ENCODE measurements at places on chromosomes 6 and 20.

DNA sequence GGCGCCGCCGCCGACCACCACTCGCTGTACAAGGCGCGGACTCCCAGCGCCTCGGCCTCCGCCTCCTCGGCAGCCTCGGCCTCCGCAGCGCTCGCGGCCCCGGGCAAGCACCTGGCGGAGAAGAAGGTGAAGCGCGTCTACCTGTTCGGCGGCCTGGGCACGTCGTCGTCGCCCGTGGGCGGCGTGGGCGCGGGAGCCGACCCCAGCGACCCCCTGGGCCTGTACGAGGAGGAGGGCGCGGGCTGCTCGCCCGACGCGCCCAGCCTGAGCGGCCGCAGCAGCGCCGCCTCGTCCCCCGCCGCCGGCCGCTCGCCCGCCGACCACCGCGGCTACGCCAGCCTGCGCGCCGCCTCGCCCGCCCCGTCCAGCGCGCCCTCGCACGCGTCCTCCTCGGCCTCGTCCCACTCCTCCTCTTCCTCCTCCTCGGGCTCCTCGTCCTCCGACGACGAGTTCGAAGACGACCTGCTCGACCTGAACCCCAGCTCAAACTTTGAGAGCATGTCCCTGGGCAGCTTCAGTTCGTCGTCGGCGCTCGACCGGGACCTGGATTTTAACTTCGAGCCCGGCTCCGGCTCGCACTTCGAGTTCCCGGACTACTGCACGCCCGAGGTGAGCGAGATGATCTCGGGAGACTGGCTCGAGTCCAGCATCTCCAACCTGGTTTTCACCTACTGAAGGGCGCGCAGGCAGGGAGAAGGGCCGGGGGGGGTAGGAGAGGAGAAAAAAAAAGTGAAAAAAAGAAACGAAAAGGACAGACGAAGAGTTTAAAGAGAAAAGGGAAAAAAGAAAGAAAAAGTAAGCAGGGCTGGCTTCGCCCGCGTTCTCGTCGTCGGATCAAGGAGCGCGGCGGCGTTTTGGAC, 2.0 kb downstream of the SOX4 start:
- DNase-seq = peak; percentile 17

- DNase-seq = no peak
Measured at GRCh38 chr20:62614085-62614960, 28.0 kb upstream of the SLCO4A1 start.

DNA sequence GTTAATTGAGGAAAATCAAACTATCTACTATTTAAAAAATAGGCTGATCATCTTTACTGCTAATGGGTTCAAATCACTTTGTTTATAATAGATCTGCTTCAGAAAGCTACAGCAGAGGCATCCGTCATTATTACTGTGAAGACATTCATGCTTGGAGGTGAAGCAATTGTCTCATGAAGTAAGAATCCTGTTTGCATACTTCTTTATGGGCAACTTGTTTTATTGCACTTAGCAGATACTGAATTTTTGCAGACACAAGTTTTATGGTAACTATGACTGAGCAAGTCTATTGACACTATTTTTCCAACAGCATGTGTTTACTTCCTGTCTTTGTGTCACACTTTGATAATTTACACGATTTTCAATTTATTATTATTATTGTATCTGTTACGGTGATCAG, 573.9 kb downstream of the RFPL4B start:
- DNase-seq = no peak

DNA sequence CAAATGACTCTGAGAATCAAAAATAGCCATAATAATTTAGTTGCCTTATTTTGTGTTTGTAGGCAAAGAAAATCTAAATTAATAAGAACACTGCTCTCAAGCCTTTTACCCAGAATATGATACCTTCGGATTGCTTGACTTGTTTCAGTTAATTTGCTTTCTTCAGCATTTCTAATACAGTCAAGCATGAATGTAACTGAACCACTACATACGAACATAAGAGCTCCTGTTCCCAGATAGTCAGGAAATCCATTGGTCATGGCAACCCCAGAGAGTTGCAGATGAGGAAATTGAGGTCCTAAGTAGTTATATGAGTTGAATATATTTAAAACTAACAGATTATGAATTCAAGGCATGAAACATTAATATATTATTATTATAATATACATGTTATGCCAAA, 2.9 kb downstream of the FRK start:
- no peak for DNase-seq

- DNase-seq = peak; percentile 95
Measured at GRCh38 chr6:85593438-85594196, at the start of gene SNX14. SNX14 (minus strand) TSS chr6:85593858; CDS start chr6:85593718, 140 bp downstream.

DNA sequence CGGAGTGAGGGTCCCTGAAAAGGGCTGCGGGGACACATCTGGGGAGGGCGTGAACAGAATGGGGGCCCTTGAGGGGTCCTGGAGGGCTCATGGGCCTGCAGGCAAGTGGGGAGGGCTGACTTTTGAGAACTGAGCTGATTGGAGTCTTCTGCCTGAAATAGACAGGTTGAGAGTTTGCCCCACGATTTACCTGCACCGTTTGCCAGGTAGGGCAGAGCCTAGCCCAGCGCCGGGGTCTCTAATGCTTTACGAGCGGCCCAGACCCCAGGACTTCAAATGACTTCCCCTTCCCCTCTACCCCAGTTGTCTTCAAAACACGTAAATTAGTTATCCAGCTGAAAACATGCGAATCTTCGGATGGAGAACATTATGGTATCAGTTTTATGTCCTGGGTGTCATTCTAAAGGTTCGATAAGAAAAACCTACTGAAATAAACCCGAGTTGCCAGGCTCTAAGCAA, 1.3 kb downstream of the PLCB1 start:
- no peak for DNase-seq

- DNase-seq = no peak
Measured at GRCh38 chr6:775863-776262, 82.9 kb upstream of the EXOC2 start.

DNA sequence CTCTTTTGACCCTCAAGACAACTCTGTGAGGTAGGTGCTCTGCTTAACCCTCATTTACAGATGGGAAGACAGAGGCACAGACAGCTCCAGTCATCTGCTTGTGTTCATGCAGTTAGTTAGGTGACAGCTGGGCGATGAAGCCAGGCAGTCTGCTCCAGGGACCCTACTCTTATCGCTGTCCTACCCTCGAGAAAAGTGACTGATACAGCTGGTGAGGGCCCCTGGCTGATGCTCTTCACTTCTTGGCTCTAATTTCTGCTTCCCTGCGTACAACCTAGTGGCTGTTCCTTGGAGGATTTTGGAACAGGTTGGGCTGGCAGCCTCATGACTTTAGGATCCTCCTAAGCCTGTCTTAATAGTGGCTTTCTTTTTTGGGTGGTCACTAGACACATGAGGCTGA, 9.1 kb upstream of the TJAP1 start:
- DNase-seq = no peak

GRCh38 chr6:138229663-138230179, 11.4 kb upstream of the PBOV1 start:
- no peak for DNase-seq

DNA sequence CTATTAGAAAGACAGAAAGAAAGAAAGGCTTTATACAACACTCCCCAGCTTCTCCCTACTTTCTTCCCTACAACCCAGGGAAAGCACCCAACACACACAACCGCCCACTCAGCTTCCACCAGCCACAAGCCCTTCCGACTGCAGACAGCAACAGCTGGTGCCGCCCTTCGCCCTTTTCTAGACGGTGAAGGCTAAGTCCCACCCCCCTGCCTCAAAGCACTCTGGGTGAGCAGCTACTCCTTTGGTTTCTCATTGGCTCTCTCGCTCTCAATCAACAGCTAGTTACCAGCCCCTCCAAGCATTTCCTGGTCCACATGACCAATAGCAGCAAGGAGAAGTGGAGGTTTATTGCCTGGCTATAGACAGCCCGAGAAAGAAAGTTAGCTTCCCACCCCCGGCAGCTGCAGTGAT, 230.1 kb upstream of the MOCS1 start:
- DNase-seq = no peak

All from LoVo (cell line).